Trophoblast cell (in vitro differentiated cells and primary cell): ENCODE measurements at places on chromosomes 12 and 14.
A peak's percentile ranks its signal among the peaks of the same experiment; 100 is the strongest.

DNA sequence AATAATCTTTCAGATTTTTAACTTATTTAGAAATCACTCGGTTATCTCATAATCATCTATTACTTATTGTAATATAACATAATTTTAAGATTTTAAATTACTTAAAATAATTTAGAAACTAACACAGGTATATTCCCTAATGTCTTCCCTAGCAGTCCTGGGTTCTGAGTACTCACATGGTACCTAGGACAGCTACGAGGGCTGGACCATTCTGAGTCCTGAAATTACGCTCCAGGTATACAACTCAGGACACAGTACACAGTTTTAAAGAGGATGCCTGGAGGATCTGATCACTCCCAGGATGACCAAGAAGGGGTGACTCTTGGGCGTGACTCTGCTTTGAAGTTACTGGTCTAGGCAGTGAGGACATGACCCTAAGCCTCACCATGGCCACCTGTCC, 9.1 kb upstream of the RASSF8 start:
- H3K4me1 ChIP-seq: no peaks in the 10 kb centered on the region
- no peaks in the 10 kb centered on the region for H3K36me3 ChIP-seq
- no peak overlapping the region for H3K27ac ChIP-seq

GRCh38 chr14:70108419-70108818, 80.3 kb downstream of the SLC8A3 start:
- H3K4me3 ChIP-seq: no peak overlapping the region
- no peak for DNase-seq
- no peaks in the 10 kb centered on the region for H3K36me3 ChIP-seq
- H3K4me1 ChIP-seq: no peaks in the 10 kb centered on the region
- H3K27ac ChIP-seq: no peak overlapping the region

- H3K27ac ChIP-seq: peak overlapping the region; percentile 87
- H3K27me3 ChIP-seq: no peaks in the 10 kb centered on the region
- peak; percentile 33 for DNase-seq
- peaks cover 9% of the 10 kb centered on the region for H3K36me3 ChIP-seq
These were observed 8.6 kb upstream of the ALDH2 start for GRCh38 chr12:111758120-111758561.

DNA sequence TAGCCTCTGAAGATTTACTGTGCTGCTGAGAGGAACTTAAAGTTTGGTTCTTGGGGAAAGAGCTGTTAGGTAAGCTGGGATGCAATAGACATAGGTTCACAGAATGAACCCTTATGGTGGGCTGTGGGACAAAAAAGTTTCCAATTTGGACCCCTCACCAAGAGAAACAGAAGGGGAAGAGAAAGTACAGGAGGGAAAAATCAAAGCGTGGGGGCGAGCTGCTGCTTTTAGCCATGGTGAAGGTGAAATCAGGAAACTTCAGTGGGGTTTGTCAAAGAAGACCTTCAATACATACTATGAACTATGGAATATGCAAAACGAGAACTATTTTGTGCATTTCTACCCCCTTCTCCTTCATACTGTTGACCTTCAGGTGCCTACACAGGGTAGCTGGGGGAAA, 10.6 kb upstream of the NINJ2 start:
- no peaks in the 10 kb centered on the region for H3K27me3 ChIP-seq
- no peak overlapping the region for H3K4me3 ChIP-seq
- no peaks in the 10 kb centered on the region for H3K4me1 ChIP-seq

- H3K27ac ChIP-seq: peak overlapping the region; percentile 17
- no peak overlapping the region for H3K4me3 ChIP-seq
- no peaks in the 10 kb centered on the region for H3K4me1 ChIP-seq
- H3K27me3 ChIP-seq: no peaks in the 10 kb centered on the region
These were observed 1007.4 kb upstream of the NOVA1 start for GRCh38 chr14:27605282-27605681.

DNA sequence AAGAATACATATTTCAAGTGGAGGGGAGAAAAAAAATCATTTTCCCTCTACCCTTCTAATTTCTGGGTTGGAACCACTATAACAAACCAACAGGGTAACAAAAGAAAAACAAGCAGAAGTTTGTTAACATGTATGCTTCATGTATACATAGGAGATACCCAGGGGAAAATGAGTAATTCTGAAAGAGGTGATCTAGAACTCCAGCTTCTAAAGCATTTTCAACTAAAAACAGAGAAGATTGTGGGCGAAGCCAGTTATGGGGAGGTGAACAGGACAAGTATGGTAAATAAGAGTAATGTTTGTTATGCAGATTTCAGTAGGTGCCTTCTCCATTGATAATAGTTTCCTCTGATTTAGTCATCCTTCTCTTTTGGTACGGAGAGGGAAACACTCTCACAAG, 16.7 kb downstream of the FNTB start:
- no peak overlapping the region for H3K27ac ChIP-seq
- no peaks in the 10 kb centered on the region for H3K27me3 ChIP-seq
- no peaks in the 10 kb centered on the region for H3K36me3 ChIP-seq
- DNase-seq: no peak
- peaks cover 2% of the 10 kb centered on the region for H3K4me1 ChIP-seq
- H3K4me3 ChIP-seq: no peak overlapping the region

- H3K27ac ChIP-seq: no peak overlapping the region
- H3K27me3 ChIP-seq: no peaks in the 10 kb centered on the region
- H3K4me3 ChIP-seq: no peak overlapping the region
- no peak for DNase-seq
- no peaks in the 10 kb centered on the region for H3K36me3 ChIP-seq
These were observed 9.1 kb downstream of the SINHCAF start for GRCh38 chr12:31316891-31317290.

DNA sequence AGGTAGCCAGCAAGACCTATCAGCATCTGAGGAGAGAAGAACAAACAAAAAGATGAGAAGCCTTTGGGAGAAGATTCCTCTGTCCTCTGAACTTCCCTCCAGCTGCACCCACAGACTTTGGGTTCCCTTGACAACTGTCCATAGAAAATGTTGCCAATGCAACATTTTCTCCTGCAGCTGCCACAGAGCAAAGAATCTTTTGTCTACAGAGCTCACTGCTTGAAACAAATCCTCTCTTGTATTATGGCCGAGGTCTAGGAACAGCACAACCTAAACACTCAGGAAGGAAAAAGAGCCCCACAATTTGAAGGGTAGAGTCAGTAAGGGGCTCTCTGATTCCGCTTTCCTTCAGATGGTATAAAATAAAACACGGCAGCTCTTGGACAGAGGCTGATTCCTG, 14.3 kb downstream of the POMT2 start:
- DNase-seq: peak; percentile 42
- H3K4me3 ChIP-seq: no peak overlapping the region
- no peaks in the 10 kb centered on the region for H3K27me3 ChIP-seq
- H3K36me3 ChIP-seq: peaks cover 2% of the 10 kb centered on the region

DNA sequence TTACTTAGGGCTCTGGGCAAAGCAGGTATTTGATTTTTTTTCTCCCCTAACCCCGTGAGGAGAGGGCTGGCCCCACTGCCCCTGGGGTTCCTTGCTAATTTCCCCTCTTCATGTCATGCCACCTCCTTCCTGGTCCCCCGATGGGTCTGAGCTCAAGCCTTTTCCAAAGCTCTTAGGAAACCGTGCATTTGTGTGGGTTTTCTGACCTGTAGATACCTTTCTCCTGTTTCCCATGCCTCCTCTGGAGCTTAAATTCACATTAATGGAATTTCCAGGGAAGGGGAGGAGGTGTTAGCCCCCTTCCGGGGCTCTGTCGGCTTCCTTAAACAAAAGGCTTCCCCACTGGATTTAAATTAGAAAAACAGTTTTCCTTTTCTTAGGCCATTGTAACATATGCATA, 12.6 kb downstream of the SFSWAP start:
- H3K4me1 ChIP-seq: no peaks in the 10 kb centered on the region
- H3K27me3 ChIP-seq: no peaks in the 10 kb centered on the region
- DNase-seq: no peak
- peaks cover 56% of the 10 kb centered on the region for H3K36me3 ChIP-seq
- no peak overlapping the region for H3K27ac ChIP-seq

DNA sequence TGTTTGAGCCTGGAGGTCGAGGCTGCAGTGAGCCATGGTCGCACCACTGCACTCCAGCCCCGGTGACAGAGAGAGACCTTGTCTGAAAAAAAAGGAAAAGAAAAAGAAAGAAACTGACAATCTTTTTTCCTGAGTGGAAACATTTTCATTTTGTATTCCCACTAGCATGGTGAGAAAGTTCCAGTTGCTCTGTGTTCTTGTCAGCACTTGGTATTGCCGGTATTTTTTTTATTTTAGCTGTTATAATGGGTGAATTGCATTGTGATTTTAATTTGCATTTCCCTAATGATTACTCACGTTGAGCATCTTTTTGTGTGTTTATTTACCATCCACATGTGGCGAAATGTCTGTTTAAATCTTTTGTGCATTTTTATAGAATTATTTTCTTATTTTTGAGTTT, 25.6 kb downstream of the GLT8D2 start:
- no peak overlapping the region for H3K4me3 ChIP-seq
- H3K4me1 ChIP-seq: no peaks in the 10 kb centered on the region
- no peak for DNase-seq
- no peaks in the 10 kb centered on the region for H3K27me3 ChIP-seq

- no peaks in the 10 kb centered on the region for H3K36me3 ChIP-seq
- no peaks in the 10 kb centered on the region for H3K27me3 ChIP-seq
- no peak overlapping the region for H3K27ac ChIP-seq
- H3K4me1 ChIP-seq: peaks cover 9% of the 10 kb centered on the region
These were observed 29.0 kb upstream of the ELK3 start for GRCh38 chr12:96164951-96165811.

DNA sequence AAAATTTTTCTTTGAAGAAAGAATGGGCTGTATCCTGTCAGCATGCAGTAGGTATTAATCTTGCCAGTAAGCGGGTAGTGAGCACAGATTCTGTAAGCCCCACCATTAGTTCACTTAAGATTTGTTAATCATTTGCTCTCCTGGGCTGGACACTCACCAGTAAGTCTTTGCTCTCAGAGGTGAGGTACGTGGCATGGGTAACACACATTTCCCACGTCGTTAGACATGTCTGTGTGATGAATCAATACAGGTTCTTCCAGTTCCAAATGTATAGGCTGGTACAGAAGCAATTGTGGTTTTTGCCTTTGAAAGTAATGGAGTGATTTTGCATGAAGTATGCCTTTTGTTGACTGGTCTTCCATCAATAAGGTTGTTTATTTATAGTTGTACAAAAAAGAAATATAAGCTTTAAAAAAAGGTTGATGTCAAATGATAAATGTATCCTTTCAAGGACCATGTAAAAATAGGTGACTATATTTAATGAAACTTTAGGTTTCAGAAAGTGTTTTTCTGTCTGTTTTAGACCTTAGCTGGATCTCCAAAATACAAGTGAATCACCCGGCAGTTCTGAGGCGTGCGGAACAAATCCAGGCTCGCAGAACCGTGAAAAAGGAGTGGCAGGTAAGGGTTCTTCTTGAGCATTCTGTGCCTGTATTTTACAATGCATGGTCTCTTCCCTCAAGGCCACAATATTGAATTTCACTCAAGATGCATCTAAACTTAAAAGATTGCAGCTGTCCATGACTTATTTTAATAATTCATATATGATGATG, 45.5 kb downstream of the DERA start:
- no peaks in the 10 kb centered on the region for H3K4me1 ChIP-seq
- peak overlapping the region; percentile 45 for H3K27ac ChIP-seq
- H3K4me3 ChIP-seq: no peak overlapping the region

GRCh38 chr14:97097296-97097695, 300.1 kb downstream of the VRK1 start:
- no peaks in the 10 kb centered on the region for H3K36me3 ChIP-seq
- no peaks in the 10 kb centered on the region for H3K4me1 ChIP-seq
- no peak for DNase-seq
- no peak overlapping the region for H3K27ac ChIP-seq
- H3K27me3 ChIP-seq: no peaks in the 10 kb centered on the region

DNA sequence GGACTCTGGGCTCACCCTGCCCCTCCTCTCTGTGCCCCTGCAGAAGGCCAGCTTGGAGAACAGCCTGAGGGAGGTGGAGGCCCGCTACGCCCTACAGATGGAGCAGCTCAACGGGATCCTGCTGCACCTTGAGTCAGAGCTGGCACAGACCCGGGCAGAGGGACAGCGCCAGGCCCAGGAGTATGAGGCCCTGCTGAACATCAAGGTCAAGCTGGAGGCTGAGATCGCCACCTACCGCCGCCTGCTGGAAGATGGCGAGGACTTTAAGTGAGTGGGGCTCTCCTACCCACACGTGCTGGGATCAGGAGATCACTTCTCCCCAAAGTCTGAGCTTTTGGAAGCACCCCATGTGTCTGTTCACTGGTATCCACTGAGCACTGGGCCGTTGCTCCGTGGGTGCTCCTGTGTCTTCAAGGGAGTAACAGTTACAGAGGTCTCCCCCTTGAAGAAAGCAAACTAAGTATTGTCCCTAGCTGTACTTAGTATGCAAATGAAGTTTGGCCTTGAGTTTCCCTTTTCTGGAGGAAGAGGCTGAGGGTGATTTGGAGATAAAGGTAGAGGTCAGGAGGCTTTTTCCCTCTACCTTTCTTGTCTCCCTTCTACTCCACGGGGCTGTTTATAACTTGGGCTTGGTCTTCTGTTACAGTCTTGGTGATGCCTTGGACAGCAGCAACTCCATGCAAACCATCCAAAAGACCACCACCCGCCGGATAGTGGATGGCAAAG, 3.3 kb downstream of the KRT18 start:
- peak; percentile 40 for DNase-seq
- peaks cover 16% of the 10 kb centered on the region for H3K4me1 ChIP-seq
- H3K27me3 ChIP-seq: no peaks in the 10 kb centered on the region
- H3K36me3 ChIP-seq: peaks cover 34% of the 10 kb centered on the region
- peak overlapping the region; percentile 80 for H3K27ac ChIP-seq
- peak overlapping the region; percentile 70 for H3K4me3 ChIP-seq

- H3K36me3 ChIP-seq: peaks cover 15% of the 10 kb centered on the region
- DNase-seq: no peak
- no peak overlapping the region for H3K4me3 ChIP-seq
These were observed 17.0 kb downstream of the SLC4A8 start for GRCh38 chr12:51441583-51441982.

GRCh38 chr12:120215357-120215735, 14.4 kb upstream of the RPLP0 start:
- H3K4me1 ChIP-seq: no peaks in the 10 kb centered on the region
- H3K27me3 ChIP-seq: no peaks in the 10 kb centered on the region
- no peak overlapping the region for H3K27ac ChIP-seq
- H3K4me3 ChIP-seq: no peak overlapping the region

DNA sequence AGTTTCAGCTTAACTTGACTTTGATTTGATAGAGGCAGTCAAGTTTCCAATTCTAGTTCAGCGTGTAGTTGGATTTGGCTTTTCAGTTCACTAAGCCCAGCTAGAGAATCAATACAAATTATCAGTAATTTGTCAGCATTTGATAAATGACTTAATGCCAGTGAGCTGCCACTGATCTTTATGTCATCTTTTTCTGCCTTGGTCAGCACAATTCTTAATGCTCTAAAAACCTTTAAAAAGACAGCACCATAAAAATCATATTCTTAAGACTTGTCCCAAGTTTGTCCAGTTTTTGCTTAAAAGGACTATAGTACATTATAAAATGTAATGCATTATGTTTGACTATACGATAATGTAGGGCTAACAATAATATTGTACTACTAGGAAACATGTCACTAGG, 920.5 kb downstream of the LRFN5 start:
- H3K27me3 ChIP-seq: no peaks in the 10 kb centered on the region
- DNase-seq: no peak
- H3K4me1 ChIP-seq: no peaks in the 10 kb centered on the region
- H3K36me3 ChIP-seq: no peaks in the 10 kb centered on the region

GRCh38 chr12:109832541-109833306, 474 bp downstream of the TRPV4 start:
- H3K4me1 ChIP-seq: peaks cover 11% of the 10 kb centered on the region
- no peak for DNase-seq
- H3K27ac ChIP-seq: no peak overlapping the region
